KBM-7 (cell line): ENCODE measurements at places on chromosomes 11 and 22.
A peak's percentile ranks its signal among the peaks of the same experiment; 100 is the strongest.

GRCh38 chr11:2690596-2691354 is 9.0 kb downstream of the KCNQ1OT1 start:
- no peak for DNase-seq

DNA sequence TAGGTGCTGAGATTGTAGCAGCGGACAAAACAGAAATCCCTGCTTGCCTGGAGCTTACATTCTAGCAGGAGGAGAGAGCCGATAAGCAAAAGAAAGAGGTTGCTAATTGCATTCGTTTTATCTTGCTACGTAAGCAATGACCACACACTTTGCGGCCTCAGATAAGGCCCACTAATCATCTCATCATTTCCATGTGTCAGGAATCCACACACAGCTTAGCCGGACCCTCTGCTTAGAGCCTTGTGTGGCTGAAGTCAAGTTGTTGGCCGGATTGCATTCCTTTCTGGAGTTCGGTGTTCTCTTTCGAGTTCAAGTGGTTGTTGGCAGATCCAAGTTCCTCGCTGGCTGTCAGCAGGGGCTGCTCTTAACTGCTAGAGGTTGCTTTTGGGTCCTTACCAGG is 101.6 kb downstream of the CHST1 start:
- no peak for DNase-seq

DNA sequence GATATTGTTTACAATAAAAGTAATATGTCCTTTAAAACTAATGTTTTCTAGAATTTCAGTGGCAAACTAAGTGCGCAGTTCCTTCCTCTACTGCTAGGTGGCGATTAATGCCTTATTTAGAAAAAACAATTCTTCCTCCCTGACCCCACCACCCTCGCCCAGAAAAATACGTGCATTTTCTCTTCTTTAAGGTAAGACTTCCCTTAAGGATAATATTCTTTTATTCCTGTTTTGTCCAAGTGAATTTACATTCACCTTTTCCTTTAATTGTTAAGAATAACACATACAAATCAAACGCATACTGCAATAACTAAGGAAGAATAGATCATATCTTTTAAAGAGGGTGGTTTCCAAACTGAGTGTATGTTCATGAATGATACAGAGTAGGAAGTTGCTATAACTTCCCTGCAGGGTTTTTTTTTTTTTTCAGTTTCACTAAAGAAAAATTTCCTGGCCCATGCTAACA is 17.0 kb upstream of the PSMA1 start:
- peak; percentile 77 for DNase-seq

DNA sequence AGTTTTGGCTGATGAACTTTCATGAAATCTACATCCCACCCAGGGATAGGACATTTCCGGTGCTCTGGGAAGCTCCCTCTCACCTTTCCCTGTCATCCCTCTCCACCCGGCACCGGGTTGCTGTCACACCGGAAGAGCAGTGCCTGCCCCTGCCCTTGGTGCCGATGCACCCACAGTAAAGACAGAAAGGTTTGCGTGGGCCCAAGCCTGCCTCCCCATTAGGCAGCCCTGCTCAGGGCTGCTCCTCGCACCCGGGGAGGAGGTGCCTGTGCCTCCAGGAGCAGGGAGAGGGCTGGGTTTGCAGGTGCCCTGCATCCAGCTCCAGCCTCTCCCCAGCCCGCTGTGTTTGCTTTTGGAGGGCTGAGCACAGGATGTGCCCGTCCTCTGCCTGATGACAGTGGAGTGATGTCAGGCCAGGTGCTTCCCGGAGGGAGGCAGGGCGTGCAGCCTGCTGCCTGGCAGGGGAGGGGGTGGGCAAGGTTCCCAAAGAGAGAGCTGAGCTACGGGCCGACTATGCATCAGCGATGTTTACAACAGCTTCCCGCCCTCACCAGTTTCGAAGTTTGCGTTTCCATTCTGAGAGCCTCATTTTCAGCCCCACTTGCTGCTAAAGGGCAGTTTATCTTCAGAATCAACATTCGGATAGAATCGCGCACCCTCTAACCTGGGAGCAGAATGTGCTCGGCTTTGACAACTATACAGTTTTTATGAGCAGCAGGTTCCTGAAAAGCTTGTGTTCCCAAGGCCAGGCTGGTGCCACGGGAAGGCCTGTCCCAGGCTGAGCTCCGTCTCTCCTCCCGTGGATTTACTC is 83.2 kb upstream of the CLDN5 start:
- DNase-seq = no peak

- peak; percentile 58 for DNase-seq
Observed at GRCh38 chr11:126194121-126194543, 17.3 kb downstream of the RPUSD4 start.

DNA sequence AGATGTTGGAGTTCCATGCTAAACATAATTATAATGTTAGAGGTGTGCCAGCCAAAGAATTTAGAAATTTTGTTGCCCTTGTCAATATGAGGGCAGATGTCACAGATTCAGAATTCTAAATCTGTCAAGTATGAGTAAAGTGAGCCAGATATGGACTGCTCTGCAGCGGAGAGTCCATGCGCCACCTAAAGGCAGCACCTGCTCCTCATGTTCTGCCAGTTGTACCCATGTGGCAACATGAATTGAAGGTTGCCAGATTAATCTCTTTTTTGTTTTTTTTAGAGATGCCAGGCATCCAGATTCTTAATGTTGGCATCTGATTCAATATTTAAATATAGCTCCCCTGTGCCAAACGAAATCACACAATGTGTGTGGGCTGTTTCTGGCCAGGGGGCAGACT is 678.6 kb upstream of the ANO5 start:
- no peak for DNase-seq

GRCh38 chr11:73338279-73338678 is 30.2 kb downstream of the ARHGEF17 start:
- no peak for DNase-seq

GRCh38 chr22:22342697-22343580 is 98.4 kb downstream of the VPREB1 start:
- peak; percentile 26 for DNase-seq

DNA sequence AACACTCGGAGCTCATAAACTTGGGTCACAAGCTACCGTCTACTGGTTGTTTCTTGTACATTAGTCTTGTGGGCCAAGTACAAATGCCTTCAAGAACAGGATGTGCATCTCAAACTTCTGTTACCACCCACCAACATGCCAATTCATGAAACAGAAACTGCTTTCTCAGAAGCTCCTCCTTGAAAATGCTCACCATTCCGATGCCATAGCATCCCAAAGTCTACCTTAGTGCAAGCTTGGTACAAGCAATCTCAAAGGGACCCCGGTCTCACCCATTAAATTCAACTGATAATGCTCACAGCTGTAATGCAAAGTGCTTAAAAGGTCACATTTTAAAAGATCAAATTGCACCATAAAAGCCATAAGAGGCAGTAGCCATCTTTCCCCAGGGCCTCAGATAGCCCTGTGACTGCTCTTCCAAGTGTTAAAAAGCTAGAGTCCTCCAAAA is 31.8 kb upstream of the CCDC34 start:
- no peak for DNase-seq

GRCh38 chr11:43419460-43419859 is 60.7 kb downstream of the TTC17 start:
- DNase-seq = peak; percentile 55

- DNase-seq = no peak
Observed at GRCh38 chr11:76578654-76579055, 91.9 kb downstream of the LRRC32 start.

GRCh38 chr11:30326906-30327305 is 4.0 kb downstream of the ARL14EP start:
- DNase-seq = no peak

DNA sequence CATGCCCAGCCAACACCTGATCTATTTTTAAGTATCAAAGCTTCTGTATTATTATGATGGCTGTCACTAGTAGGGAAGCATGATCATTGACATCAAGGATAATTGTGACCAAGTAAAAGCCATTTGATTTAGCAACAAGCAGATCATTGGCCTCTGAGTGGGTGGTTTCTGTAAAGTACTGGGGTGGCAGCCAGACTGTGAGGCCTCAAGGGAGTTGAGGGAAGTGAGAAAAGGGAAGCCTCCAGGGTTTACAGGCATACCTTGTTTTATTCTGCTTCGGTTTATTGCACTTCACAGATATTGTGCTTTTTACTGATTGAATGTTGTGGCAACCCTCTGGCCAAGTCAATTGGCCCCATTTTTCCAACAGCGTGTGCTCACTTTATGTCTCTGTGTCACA is 60.1 kb downstream of the PRR5L start:
- peak; percentile 70 for DNase-seq

DNA sequence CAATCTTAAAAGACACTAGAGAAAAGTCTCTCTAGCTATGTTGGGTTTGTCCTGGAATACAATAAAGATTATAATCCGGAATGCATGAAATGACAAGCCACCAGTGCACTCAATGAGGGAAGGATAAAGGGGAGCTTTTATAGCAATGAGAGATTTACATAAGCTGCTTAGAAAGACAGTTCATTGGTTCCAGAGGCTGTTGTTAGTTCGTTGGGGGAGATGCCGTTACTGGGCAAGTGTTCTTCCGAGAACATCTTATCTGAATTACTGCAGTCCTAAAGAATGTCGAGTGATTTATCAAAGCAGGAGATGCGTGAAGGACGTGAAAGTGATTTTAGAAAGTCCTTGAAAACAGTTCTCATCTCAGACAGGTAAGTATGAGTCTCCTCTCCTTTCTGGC is 33.6 kb downstream of the SYN3 start:
- no peak for DNase-seq

- DNase-seq = no peak
Observed at GRCh38 chr11:24489477-24489876, 7.4 kb upstream of the LUZP2 start.

DNA sequence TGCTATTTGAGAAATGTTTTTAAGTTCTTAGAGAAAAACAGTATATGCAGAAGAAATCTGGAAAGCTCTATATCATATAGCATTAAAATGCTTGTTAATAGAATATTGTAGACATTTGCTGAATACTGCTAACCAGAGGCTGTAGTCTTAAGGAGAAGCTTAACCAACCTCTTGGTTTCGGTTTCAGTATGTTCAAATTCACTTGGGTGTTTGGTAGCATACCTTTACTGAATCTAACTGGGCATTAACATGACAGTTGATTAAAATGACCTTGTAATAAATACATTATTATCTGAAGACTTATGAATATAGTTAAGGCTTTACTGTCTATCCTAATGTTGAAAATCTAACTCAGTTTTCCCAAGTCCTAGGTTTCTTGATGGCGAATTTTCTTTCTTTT is 5.4 kb downstream of the PCF11 start:
- DNase-seq = no peak

GRCh38 chr22:30287648-30288418 is 1.5 kb downstream of the CASTOR1 start:
- peak; percentile 96 for DNase-seq

- no peak for DNase-seq
Observed at GRCh38 chr11:33624083-33624482, 76.5 kb downstream of the C11orf91 start.

- no peak for DNase-seq
Observed at GRCh38 chr11:69551963-69552362, 70.5 kb downstream of the LINC01488 start.

GRCh38 chr11:8932564-8933180 is at the start of gene C11orf16:
Gene C11orf16, minus strand, starts transcription at chr11:8932947. Its CDS starts 639 bp downstream, at chr11:8932308.
- DNase-seq = no peak

DNA sequence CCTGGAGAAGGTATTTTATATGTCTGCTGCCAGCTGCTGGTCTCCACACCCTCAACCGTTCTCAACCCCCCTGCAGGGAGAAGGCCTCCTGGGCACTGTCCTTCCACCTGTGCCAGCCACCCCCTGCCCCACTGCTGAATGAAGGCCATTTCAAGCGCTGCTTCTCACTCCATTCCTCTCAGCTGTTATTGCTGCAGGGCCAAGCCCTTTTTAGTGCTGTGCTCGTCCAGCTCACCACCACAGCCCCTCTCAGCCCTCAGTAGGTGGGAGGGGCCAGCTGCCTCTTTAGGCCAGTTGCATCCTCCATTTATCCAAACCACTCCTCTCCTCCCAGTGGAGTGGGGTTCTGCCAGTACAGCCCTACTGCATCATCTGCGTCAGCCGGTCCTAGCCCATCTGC is 1.8 kb upstream of the WBP2NL start:
- DNase-seq = no peak

GRCh38 chr11:19938866-19939265 is 221.4 kb downstream of the DBX1 start:
- DNase-seq = no peak

DNA sequence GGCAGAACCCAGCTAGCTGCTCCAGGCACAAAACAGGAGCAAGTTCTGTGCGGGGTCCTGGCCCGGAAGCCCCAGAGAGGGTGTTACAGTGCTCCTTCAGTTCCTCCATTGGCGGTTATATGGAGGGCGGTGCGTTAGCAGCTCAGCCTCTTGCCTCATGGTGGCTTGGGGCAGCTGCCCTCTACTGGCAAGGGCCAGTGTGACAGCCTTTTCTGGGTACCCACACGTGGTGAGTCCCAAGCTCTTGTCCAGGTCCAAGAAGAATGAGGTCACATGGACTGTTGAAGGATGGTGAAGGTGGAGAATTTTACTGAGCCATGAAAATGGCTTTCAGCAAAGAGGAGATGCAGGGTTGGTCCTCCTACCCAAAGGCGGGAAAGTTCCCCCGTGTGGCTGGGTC is 100.5 kb downstream of the WT1 start:
- no peak for DNase-seq

GRCh38 chr11:61037441-61038093 is 64.7 kb upstream of the CD5 start:
- DNase-seq = no peak

GRCh38 chr11:87097582-87097981 is 59.8 kb downstream of the TMEM135 start:
- peak; percentile 88 for DNase-seq

GRCh38 chr11:118099838-118100556 is 13.2 kb upstream of the SMIM35 start:
- no peak for DNase-seq

DNA sequence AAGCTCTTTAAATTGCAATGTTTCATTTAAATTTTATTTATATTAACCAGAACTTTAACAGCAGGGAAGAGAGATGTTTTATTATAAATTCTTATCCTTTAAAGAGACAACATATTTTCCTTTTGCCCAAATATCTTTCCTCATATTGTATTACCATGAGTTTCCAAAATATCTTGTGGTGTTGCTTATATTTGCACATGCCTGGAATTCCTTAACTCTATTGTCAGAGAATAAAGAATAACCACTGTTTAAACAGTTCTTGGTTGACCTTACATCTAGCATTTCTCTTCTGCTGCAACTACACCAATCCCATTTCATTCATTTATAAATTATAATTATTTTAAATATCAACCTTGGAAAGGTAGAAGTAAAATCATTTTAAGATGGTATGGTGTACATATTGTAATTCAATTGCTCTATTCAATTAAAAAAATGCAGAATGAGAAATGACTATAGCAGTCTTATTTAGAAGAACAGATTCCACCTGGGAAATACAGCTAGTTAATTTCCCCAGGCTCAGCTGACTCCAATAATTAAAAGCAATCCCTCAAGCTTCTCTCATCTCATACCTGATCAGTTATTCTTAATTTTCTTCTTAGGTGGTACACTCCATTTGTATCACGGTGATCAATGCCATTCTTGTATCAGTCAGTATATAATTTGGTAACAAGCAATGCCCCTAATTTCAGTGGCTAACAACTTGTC is 923.3 kb downstream of the KCNA4 start:
- DNase-seq = no peak
